Fibroblast of skin of left quadriceps (primary cell): ENCODE measurements at places on chromosomes 13 and 19.

GRCh38 chr13:105543742-105544141 is 991.7 kb downstream of the EFNB2 start:
- DNase-seq, result no peak

- DNase-seq, result no peak
These were observed 384.8 kb downstream of the ITGBL1 start for GRCh38 chr13:101837288-101837687.

DNA sequence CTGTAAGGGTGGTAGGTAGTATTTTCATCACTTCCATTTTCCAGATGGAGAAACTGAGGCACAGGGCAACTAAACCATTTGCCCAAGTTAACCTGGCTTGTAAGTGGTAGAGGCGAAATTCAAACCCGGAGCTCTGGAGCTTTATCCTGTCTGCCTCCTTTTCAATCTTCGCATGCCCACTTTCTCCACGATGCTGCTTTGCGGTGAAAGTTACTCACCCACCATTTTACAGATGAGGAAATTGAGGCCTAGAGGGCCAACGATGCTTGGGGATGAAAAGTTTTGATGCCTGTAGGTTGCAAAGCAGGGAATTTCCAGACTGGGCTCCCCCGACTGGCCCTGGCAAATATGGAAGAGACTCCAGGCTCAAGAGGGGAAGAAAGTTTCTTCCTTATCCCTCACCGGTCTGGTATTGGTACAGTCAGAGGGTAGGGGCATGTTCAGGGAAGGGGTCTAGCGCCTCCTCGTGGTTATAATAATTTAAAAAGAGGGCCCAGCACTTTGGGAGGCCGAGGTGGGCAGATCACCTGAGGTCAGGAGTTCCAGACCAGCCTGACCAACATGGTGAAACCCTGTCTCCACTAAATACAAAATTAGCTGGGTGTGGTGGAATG is 1.9 kb upstream of the SH2D3A start:
- DNase-seq, result no peak

GRCh38 chr19:49067554-49067953 is 2.9 kb upstream of the NTF4 start:
- no peak for DNase-seq

DNA sequence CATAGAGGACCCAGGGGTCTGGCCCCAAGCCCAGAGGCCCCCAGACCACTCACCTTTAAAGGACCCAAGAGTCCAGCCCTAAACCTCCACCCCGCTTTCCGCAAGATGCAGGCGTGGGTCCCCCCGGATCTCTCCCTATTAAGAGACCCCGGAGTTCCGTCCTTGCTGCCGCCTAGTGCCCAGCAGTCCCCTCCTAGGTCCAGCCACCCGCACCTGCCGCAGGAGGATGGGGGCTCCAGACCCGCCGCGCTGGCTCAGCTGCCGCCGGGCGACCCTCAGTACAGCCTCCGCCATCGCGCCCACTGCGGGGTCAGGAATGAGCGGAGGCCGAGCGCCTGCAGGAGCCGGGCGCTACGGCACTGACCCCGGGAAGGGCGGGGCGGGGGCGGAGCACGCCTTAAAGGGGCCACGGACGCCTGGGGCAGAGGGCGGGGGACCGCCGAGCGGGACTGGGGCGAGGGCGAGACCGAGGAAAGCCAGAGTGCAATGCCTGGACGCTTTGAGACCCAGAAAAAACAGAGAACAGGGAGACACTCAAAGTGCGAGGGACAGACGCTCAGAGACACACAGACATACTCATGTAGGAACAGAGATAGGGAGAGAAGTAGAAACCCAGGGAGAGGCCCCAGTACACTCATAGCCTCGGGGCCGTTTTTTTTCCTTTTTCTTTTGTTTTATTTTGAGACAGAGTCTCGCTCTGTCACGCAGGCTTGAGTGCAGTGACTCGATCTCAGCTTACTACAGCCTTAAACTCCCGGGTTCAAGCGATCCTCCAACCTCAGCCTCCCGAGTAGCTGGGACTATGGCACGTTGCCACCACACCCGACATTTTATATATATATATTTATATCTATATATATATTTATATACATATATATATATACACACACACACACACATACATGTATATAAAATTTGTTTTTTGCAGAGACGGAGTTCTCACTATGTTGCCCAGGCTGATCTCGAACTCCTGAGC is at the start of gene ETHE1:
TSS of gene ETHE1 (minus strand) at position 318 of the 976 bp plus-strand sequence. CDS start at position 294, 24 bp downstream.
- DNase-seq, result no peak

DNA sequence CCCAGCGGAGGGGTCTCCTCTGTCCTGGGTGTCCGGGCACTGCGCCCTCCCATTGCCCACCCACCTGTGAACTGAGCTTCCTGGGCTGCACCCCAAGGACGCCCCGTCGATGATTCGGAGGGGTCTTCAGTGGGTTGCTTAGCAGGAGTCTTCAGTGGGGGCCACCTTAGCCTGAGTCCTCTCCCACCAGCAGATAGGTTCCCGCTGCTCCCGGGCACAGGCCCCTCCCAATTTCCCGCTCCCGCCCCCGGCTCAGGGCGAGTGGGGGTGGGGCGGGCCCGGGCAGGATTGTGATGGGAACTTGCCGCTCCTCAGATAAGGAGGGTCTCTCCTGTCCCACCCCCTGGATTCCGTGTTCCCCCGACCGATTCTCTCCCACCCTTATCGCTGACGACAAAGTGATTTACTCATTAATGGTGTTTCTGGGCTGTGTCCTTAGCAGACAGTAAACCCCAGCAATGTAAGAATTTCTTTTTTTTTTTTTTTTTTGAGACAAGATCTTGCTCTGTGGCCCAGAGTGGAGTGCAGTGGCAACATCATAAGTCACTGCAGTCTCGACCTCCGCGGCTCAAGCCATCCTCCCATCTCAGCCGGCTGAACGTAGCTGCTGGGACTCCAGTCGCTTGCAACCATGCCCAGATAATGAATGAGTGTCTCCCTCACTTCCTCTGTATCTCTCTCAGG is 655 bp upstream of the S1PR5 start:
- no peak for DNase-seq

- no peak for DNase-seq
These were observed 23.5 kb downstream of the RASA3 start for GRCh38 chr13:114108894-114109293.

DNA sequence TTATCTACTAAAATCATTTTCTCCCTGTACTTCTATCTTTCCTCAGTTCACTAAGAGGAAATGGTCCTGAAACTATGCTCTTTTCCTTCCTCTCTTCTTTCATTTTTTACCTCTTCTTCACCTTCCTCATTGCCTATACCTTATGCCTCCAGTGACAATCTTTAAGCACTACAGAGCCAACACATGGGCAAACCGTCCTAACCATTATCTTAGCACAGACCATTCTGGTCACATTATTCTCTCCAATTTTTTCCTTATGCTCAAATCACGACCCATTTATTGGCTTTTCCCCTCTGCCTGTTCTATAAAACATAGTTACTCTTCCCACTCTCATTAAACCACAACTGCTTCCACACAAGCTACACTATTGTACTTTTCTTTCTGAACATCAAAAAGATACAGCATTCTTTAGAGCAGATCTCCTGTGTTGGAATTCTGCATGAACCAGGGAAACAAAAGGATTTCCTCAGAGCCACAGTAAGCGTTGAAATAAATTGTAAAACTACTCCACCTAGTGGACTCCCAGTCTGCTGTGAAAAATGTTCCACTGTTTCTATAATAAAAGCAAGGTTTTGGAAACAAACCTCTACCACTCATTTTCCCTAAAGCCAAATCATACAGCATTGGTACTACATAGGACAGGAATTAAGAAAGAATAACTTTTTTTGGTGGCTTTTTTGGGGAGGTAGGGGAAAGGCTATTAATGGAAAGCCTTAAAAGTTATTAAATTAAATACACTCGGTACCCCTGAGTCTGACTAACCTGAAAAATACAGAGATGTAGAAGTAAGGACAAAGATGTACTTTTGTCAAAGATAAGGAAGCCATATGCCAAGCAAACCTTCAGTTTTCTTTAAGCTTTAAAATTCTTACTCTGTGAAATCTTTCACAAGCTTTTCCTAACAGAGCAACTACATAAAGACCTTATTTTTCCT is 19.5 kb downstream of the NUFIP1 start:
- DNase-seq, result no peak

GRCh38 chr13:38952827-38953226 is 37.8 kb downstream of the STOML3 start:
- DNase-seq, result no peak

DNA sequence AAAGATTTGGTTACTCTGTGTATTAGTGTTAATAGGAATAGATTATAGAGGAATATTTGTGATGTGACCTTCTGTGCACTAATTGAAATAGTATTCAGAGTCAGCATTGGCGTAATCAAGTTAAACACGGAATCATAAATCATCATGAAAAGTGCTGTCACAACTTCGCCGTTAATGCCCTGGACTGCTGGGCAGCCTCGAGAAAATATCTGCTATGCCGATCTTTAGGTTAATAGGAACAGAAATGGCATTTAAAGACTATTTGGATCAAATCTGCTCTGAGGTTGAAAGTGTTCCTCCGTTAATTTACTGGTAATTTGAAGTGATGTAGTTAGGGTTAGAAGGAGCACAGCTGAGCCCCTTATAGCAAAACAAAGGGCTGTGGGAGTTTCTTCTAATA is 219.0 kb downstream of the MZT1 start:
- no peak for DNase-seq

GRCh38 chr13:79281339-79281747 is 124.7 kb downstream of the RBM26 start:
- DNase-seq, result no peak

DNA sequence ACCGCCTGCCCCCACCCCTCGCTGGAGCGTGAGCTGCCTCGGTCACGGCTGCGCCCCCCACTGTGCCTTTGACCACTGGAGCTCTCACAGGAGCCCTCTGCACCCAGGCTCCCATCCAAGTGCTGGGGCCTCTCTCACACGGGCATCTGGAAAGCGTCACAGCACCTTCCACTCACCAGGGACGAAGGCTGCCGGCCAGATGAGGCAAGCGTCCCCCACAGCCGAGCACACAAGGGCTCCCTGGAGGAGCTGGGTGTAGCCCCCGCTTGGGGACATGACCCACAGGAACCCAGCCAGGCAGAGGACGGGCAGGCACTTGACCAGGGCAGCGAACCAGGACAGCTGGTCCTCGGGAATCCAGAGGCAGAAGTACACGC is 560 bp downstream of the TMEM86B start:
- DNase-seq, result no peak

DNA sequence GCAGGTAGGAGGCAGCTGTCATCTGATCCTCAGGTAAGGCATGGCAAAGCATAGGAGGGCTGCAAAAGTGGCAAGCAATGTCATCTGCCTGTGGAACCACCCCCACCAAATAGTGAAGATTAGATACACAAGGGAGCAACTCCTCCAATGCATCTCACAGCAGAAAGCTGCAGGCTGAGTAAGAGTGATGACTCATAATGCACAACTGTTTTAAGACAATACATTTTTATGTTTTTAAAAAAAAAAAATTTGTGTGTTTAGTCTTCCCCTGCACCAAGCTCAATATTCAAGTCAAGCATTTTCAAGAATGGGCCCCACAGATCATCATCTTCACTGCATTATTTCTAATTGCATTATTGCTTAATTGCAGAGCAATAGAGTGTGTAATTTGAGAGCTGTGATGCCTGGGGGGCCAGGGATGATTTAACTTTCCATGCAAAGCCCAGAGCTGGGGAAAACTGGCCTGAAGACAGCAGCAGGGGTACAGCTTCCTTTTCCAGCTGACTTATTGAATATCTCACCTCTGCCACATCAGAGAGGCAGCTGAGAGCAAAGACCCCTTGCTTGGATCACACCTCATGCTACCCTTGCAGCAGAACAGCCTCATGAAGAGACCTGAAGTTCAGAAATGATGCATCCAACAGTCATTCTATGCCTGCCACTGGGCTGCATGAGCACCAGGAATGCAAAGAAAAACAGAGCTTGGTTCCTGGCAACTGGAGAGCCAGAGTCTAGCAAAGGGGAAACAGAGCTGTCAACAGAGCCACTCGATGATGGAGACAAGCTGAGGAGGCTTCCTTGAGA is 22.7 kb upstream of the POP4 start:
- no peak for DNase-seq

DNA sequence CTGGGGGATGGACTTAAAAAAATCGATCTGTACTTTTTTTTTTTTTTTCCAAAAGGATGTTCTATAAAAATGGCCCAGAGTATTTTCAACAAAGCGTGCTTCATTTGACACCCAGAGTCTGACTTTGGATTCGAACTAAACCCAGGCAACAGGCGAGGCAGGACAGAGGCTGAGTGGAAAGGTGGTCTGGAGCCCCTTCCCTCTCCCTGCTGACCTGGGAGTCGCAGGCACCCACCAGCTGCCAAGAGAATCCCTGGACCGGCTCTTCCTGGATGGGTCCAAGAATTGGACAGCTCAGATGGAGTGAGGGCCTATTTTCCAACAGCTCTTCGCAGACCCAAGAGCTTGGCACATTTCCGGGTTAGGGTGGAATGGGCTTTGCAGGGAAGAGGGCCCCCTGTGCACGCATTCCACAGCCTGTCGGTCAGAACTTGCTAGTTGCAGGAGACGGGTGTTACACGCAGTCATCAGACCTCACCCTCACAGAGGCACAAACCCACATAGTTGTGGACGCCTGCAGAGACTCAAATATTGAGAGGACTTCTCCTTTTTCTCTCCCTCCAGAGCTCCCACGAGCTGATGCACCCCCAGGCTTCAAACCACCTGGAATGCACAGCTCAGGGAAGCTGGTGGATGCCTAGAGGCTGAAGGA is 15.2 kb downstream of the KCTD15 start:
- no peak for DNase-seq

DNA sequence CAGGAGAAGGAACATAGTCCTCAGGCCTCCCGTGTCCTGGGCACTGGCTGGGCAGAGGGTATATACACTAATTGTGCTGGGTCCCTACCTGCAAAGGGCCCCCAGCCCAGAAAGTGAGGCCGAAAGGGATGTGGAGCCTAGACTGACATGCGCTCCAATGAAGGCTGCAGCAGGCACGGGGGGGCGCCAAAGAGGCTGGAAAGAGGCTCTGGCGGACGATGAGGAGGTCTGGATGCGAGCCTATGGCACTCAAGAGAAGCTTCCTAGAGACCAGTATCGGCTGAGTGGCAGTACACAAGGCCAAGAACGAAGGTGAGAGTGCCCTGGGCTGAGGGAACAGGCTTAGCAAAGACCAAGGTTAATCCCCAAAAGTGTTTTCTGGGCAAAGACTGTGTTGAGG is 16.6 kb downstream of the VRK3 start:
- no peak for DNase-seq

DNA sequence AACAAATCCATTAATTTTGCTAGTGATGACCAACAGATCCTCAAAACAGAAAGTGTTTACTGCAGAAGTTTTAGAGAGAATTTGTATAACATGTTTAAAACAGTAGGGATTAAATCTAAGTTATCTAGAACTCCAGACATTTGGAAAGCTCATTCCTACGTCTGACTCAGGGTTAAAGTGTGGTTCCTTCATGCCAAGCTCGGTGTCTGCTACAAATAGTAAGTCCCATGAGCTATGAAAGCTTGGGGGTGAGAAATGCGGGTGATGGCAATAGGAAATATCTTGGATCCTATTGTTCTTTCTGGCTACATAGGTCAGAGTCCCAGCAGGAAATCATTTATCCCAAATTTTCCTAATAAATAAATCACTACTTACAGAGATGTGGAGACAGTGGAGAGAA is 867.1 kb downstream of the UQCRFS1 start:
- DNase-seq, result no peak
